ENCODE measurements at places on chromosomes 7 and 10.

GRCh38 chr10:2925631-2926030 lies 141.7 kb upstream of the PFKP start:
- DNase-seq, result no peak

DNA sequence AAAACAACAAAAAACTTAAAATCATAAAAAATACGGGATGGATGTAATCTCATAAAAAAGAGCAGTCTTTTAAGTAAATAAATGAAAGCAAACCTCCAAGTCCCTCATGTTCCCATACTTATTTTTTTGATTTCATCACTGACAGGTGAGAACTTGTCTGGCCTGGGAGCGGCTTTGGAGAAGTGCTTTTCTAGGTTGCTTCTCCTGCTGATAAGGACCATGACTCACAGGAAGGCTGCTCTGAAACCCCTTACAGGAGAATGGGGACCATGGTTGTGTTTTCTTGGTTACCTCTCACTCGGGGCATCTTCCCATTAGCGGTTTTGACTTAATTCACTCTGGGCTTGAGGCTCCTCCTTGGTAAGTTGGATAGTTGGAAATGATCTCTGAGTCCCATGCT lies 237.4 kb downstream of the CAMK1D start:
- no peak for DNase-seq

- DNase-seq, result no peak
These were observed 724 bp downstream of the CFAP46 start for GRCh38 chr10:132941640-132942051.

GRCh38 chr10:92938841-92939240 lies 90.5 kb downstream of the EXOC6 start:
- DNase-seq, result no peak

DNA sequence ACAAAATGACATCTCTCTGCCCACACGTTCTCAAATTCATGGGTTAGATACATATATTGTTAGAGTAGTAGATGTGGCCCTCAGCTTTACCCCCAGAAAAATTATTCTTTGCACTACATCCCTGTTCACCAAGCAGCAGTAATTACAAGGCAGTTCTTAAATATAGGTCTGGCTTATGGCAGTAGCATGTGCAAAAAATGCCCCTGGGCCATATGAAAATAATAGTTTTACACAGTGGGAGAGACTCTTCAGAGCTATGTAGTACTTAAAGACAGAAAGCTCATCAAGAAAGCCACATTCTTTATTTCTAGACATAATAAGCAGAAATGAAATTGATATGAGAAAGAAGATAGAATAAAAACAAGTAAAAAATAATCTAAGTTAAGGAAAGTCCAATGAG lies 196.3 kb upstream of the FOXP2 start:
- DNase-seq, result no peak

DNA sequence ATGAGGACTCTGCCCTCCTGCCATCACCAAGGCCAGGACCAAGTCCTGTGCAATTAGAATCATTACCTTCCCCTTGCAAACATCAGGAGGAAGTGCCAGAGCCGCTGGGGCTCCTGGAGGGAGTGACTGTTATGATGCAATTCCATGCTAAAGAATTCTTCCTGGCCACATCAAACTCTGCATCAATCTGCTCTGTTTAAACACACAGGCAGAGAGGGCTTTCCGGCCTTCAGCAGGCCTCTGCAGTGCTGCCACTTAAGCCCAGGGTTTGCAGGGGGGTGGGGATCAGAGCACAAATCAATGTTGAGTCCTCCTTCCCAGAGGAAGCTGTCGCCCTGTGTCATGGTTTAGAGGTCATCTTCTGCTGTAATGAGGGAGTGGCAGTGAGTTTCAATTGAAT lies 58.1 kb downstream of the CTBP2 start:
- peak; percentile 33 for DNase-seq

DNA sequence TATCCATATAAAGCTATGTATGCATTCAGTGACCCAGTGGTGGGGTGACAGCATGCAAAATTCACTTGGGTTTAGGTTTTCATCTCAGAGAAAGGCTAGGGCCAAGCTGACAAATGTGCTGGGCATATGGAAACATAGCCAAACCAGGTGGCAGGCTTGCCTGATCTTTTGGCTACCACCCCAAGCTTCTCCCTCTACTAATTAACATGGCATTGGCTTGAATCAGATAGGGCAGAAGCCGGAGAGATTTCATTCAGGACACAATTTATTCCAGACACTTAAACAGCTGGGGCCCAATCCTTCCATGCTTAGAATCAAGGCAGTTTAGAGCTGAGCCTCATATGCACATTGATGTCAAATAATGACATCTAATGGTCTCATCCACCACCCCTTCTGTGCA lies 95.5 kb upstream of the AGK start:
- no peak for DNase-seq

DNA sequence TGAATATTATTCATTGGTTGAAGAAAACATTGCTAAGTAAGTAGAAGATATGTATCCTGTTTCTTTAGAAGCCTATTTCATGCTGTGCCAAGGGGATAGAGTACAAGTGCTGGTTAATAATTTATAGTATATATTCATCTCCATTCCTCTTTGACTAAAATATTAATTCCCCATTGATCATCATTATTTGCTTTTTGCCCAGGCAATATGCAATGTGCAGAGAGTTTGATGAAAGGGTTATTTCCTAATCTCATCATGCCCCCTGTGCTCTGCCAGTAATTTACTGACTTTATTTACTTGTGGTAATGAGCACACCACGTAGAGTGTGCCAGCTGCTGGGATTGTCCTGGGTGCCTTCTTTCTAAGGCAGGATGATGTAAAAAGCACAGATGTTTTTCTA lies 180.9 kb downstream of the REEP3 start:
- DNase-seq, result no peak

DNA sequence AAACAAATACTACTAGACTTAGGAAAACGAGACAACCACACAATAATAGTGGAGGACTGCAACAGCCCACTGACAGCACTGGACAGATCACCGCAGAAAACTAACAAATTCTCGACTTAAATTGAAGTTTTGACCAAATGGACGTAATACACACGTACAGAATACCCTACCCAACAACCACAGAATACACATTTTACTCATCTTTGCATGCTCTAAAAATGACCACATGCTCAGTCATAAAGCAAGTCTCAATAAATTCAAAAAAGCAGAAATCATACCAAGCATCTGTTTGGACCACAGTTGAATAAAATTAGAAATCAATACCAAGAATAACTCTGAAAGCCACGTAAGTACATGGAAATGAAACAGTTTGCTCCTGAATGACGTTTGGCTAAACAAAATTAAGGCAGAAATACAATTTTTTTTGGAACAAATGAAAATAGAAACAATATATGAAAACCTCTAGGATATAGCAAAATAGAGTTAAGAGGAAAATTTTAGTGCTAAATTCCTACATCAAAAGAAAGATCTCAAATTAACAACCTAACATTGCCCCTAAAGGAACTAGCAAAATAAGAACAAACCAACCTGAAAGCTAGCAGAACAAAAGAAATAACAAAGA lies 30.6 kb downstream of the MAPK8 start:
- no peak for DNase-seq

DNA sequence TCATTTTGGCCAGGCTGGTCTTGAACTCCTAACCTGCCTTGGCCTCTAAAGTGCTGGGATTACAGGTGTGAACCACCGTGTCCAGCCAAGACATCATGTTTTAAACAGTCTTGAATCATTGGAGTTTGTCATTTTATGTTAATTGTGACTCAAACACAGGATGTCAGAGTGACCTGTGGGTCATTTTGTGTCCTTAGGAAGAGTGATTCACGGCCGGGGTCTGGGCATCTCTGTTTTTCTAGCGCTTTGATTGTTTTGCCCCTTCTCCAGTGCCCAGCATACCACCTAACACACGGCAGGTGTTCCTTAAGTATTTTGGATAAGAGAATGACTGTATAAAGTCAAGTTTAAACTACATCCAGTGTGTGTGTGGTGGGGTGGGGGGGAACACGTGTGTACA lies 183.7 kb upstream of the KLF6 start:
- DNase-seq, result no peak

DNA sequence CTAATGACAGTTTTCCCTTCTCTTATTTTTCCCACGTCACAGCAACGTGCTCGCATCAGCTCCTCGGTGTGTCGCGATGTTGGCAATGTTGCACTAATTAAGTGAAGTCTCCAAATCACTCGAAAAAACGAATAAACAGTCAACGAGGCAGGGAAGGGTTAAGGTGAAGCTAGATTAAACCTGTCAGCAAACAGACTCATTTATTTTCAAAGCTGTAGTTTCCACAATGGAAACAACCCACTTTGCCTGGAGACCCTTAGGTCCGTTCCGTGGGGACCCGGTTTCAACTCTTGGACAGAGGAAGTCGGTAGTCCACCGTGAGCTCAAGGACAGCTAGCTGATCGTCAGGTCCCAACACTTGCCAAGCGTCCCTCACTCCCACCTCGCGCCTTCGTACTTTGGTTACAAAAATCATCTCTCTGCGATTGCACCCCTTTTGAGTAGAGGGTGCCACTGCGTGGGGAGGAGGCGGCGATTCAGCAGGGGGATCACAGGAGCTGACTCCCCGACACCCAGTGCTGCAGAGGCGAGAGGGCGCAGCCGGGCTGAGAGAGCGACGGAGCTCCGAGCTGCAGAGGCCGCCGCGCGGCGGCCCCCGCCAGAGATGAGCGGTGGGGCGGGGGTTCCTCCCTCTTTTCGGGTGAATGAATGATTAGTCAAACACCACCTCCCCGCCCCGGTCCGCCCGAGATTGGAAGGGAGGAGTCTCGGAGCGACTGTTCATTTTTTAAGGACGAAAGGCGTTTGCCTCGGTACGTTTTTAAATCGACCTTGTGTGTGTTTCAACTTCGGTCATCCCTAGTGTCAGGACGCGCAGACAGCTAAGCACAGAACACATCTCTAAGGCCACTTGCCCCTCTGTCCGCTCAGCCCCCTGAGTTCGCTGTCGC lies 1.3 kb upstream of the BMPER start:
- no peak for DNase-seq

- peak; percentile 87 for DNase-seq
These were observed 172.0 kb downstream of the MAD1L1 start for GRCh38 chr7:2060701-2061100.

DNA sequence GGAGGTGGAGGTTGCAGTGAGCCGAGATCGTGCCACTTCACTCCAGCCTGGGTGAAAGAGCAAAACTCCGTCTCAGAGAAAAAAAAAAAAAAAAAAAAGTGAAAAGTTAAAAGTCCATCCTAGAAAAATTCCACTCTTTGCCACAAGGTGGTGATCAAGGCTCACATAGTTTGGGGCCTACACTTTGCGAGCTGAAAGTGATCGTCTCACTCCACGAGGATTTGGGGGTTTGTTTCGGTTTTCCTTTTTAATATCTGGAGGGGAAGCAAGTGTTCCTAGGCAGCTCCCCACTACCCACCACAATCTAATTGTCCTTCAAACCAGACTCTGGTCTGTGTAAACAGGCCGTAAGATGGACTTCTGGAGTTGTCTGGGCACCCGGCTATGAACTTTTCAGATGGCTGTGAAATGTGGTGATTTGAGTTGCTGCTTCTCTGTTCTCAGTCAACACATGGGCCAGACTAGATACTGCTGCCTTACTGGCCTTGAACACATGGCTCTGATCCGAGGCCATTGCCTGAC lies 27.1 kb downstream of the PRLHR start:
- peak; percentile 10 for DNase-seq

DNA sequence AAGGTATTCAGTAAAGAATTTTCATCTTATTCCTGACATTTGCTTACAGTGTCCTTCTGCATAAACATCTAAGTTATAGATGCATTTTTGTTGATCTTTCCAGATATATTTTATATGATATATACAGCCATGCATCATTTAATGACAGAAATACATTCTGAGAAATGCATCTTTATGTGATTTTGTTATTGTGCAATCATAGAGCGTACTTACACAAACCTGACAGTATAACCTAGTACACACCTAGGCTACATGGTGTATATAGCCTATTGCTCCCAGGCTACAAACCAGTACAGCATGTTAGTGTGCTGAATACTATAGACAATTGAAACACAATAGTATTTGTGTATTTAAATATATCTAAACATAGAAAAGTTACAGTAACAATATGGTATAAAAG lies 642.0 kb downstream of the XPNPEP1 start:
- DNase-seq, result no peak

DNA sequence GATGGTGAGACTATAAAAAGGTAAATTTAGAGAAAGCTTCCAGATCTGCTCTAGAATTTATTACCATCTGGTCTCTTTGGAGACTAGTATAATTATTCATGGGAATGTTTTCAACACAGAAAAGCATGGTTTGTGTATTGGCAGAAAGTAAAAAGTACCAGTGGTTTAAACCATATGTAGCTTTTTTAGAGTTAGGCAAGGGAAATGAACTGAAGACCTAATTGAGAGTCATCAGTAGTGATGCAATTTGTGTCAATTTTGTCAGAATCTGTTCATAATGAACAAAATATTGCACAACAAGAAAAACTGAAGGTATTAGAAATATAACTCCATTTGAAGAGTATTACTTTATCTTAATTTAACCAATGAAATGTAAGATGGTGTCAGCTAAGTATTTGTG lies 181.4 kb downstream of the ADK start:
- no peak for DNase-seq

DNA sequence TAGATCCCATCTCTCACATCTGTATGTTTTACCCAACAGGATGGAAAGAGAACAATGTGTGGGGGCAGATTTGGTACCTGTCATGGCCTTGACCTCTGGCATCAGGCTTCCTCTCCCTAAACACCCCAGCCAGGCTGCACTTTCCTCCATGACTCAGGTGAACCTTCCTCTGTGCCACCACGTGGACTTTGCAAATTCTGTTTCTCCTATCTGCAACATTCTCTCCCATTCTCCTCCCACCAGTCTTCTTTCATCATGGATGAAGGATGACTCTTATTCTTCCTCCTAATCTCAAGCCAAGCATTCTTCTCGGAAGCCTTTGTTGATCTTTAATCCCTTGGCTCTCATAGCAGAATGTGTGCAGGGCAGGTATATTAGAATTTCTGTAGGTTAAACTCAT lies 355.4 kb downstream of the KCNMA1 start:
- no peak for DNase-seq

GRCh38 chr7:104065491-104065890 lies 76.0 kb upstream of the RELN start:
- no peak for DNase-seq

DNA sequence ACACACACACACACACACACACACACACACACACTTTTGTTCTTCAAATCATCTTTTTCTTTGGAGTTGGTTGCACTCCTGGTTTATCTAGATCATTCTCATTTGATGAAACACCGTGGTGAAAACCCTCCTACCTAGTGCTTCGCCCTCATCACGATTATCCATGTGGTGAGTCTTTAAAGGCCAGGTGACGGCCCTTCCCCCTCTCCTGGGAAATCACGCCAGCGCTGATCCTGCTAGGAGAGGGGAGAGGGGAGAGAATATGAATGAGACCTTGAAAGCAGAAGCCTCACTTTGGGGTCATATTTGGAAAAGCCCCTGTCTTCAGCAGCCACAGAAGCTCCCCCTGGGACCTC lies 103.9 kb upstream of the LRRC4 start:
- DNase-seq, result no peak

DNA sequence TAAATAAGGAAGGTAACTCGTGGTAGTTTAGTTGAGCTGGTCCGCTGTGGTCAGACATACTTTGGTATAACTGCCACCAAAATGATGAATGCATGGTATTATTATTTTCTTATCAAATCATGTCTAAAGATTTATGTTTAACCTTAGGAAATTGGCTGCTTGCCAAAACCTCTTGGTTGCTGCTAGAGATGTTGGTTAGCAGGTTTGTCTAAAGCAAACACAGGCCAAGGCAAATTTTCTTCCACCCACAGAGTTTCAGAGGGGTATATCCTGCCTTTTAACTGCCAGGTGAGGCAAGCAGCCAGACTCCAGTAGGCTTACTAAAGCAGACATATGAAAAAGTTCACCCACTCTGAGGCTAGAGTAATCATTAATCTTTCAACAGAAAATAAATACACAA lies 101.4 kb downstream of the SEMA3E start:
- DNase-seq, result no peak

All from AG04450 (cell line).